Stimulated activated naive CD4-positive, alpha-beta T cell treated with Interleukin-2 at 50 U/mL for 16 hours (primary cell): ENCODE measurements at places on chromosomes 11 and 22.

DNA sequence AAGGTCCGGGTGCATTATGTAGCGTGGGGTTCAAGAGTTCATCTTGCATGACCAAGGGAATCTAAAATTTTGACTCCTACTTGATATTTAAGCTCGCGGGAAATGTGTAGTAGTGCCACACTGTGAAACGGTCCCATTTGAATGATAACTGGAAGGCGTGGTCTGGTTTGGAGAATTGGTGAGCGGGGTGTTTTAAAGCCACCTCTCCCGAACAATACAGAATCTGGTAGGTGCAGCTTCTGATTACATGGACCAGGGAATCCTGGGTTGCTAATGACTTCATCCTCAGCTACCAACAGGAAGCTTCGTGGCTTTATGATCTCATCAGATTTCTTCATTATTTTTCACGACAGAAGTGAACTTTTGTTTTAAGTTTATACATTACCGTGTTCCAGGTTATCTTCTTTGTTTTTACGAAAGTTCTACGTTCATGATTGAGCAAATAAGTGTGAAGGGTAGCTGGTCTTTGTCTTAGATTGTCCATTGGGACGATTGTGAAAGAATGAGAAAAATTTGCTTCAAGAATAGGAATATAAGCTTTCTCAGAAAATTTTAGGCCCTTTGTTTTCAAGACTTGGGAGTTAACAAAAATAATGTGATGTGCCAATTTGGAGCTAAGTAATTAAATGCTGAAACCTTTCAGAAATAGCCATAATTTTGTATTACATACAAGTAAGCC, 1.7 kb downstream of the QSER1 start:
- no peak for DNase-seq

GRCh38 chr11:126113515-126113957, 50.9 kb upstream of the CDON start:
- DNase-seq, result no peak

- no peak for DNase-seq
Observed at GRCh38 chr11:123650901-123651300, 3.5 kb downstream of the SCN3B start.

DNA sequence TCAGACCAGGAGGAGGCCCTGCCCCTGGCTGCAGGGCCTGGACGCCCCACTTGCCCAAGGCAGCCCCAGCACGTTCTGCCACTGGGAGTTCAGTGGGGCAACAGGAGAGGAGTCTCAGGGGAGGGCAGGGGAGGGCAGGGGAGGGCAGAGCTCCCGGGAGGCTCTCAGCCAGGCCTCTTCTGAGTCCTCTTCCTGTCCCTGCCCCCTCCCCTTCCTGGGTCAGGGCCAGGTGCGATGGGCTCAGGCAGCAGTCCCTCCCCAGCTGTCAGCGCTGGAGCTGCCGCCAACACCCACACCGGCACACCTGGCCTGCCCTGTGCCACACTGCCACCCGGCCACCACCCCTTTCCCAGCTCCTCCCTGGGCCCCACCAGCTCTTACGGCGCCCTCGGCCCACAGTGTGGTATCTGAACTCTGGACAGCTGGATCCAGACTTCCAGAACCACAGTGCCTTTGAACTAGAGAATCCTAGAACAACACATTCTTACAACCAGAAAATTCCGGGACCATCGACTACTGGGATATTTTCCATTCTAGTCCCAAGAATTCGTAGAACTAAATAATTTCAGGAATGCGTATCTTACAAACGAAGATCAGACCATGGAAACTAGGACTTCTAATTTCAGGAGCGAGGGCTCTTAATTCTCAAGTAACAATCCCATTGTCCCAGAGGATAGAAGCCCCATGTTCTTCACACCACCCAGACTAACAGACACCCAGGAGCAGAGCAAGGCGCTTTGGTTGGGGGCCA, 21.8 kb downstream of the RPL3 start:
- DNase-seq, result no peak

DNA sequence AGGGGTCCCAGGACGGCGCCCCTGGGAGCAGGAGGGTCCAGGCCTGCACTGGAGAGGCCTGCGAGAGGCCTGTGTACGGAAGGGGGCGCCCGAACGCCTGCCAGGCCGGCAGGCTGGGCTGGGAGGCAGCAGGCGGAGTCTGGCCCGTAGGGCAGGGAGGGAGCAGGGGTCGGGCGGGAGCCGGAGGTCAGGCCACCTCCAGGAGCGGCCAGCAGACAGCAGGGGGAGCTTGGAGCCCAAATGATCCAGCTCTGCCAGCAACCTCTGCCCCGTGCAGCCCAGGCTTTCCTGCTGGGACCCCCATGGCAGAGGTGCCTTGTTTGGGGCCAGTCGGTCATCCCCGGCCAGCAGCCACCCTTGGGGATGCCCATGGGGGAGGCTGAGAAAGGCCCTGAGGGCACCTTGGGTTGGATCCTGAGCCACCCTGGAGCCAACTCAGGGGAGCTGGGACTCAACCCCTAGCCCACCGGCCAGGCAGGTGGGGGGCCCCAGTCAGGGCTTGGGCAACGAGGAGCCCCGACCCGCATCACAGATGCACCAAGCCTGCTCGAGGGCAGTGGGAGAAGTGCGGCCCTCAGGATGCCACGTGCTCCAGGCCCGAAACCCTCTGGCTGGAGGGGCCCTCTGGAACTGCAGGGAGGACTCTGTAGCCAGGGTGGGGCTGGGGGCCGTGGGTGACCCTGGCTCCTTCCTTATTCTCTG, 9.6 kb upstream of the SYT8 start:
- DNase-seq, result no peak

DNA sequence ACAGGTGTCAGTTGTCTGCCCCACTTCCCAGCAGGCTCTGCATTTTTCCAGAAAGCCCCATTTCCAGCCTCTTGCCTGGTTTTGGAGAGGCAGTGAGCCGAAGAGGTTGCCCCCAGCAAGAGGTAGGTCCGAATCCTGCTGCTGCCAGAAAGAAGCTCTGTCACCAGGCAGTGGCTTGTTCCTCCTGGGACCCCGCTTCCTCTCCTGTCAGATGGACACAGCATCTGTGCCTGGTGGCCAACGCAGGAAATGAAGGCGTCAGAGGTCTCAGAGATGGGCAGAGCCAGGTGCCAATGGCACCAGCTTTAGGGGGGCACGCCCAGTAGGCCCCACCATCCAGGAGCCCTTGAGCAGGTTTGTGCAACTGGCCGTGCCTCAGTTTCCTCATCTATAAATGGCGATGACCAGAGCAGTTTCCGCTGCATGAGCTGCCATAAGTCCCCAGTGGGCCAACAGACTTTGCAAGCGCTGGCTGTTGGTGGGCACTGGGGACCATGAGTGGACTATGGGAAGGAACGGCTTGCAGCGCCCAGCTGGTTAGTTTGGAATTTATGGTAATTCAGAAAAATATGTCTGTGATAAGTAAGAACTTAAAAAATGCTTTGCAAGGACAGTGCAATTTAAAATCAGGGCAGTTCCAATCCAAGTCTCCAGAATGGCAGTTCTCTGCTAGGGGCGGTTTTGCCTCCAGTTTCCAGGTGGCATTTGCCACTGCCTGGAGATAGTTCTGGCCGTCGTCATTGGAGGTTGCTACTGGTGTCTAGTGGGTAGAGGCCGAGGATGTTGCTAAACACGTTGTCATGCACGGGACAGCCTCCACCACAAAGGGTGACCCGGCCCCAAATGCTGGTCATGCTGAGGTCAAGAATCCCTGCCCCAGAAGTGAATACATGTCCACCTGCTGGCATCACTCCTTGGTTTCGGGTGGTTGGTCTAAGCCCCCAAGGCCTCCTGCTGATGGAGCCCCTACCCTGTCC, 2.3 kb upstream of the OSBPL5 start:
- no peak for DNase-seq

DNA sequence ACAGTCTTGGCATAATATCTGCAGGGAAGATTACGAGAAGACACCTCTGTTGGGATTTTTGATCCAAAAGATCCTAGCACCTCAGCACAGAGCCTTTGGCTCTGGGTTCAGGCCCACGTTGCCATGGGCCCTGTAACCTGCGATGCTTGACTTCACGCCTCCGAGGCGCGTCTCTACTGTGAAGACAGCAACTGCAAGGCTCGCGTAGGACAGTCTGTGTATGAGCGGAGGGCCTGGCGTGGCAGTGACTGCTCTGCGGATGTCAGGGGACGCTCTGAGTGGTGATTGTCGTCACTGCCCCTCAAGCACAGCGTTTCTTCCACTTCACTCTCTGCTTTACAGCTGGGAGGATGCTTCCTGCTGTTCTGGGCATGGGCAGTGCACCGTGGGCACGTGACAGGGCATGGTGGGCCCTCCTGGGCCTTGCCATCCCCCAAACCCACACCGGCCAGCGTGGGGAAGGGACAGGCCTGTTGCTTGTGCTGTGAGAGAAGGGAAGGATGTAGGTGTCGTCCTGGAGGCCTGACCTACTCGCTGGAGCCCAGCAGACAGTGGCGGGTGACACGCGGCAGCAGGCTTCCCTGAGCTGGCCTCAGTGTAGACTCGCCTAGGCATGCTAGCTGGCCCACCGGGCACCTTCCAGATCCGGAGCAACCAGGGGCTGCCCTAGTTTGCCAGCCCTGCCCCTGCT, 26.5 kb downstream of the GLB1L2 start:
- DNase-seq, result no peak

- DNase-seq, result no peak
Observed at GRCh38 chr11:44978274-44978960, 27.7 kb upstream of the TP53I11 start.

DNA sequence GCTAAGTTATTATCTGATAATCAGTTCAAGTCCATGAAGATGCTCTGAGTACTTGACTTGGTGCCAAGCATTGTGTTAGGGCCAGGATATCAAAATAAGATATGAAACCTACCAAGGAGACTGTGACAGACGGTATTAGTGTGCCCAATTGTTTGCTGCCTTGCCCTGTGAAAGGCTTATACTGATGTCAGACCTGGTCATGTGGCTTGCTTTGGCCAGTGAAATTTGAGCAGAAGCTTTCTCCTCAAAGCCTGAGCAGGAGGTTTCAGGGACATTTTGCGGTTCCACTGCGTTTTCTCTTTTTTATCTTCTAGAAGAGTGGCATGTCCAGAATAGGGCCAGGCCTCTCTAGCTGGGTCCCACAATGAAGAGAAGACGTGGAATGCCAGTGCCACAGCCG, 15.8 kb upstream of the PKNOX2 start:
- no peak for DNase-seq

- DNase-seq, result no peak
Observed at GRCh38 chr11:78978831-78979230, 404.2 kb upstream of the NARS2 start.

- no peak for DNase-seq
Observed at GRCh38 chr11:31484497-31484896, 24.9 kb downstream of the IMMP1L start.

DNA sequence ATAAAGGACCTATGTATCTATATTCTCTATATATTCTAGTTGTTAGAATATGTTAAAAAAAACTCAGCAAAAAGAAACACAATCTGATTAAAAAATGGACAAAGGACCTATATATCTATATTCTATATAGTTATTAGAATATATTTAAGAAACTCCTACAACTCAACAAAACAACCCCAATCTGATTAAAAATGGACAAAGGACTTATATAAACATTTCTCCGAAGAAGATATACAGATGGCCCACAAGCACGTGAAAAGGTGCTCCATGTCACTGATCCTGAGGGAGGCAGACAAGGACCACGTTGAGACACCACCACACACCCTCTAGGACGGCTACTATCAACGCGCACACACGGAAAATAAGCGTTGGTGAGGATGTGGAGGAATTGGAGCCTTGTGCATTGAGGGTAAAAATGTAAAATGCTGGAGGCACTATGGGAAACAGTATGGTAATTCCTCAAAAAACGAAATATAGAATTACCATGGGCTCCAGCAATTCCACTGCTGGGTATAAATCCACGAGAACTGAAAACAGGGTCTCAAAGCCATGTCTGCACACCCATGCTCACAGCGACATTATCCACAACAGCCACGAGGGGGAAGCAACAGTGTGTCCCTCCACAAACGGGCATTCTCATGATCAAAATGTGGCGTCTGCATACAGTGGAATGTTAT, 22.7 kb downstream of the YPEL1 start:
- DNase-seq, result peak; percentile 46

DNA sequence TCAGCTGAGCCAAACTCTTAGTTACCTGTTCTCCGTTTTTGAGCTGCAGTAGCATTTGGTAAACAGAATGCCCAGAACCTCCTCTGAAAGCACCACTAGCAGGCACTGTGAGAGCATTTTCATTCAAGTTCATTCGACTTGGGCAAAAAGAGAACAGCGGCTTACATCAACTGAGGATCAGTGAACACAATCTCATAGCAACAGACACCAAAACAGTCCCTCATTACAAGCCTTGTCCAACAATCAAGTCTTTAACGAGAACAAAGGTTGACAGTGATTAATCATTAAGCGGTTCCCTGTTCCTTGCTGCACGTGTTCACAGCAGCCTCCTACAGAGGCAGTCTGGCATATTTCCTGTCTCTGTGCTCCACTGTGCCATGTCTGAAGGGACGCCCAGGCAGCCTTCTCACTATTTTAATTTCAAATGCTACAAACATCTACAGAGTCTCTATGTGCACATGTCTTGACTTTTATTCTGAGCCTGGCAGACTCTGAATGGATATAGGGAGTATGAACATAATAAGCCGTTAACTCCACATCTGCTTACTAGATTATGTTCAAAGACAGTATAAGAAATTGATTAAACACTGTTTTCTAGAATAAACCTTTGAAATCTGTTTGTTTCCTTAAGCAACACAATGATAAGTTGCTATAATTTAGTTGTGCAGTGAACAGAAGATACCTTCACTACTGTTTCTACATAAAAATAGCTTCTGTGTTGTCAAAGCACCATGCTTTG, 88.3 kb upstream of the MTMR2 start:
- DNase-seq, result peak; percentile 22

DNA sequence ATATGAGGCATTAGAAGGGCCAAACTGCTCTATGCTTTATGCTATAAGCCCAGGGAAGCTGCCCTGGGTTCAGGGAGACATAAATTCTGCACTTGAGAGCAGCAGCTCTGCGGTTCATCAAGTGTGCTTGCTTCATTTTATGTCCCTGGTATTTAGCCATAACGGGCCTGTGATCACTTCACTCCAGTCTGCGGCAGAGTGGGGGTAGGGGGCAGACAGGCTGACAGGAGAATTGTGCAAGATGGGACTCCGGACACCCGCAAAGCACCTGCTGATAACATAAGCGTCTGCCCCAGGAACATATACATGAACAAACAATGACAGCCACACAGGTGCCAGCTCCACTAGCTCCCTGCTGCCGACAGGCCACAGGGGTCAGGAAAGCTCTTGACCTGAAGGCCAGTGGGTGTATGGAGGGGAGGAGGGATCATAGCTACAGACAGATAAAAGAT, 56.1 kb downstream of the SMCO4 start:
- no peak for DNase-seq

DNA sequence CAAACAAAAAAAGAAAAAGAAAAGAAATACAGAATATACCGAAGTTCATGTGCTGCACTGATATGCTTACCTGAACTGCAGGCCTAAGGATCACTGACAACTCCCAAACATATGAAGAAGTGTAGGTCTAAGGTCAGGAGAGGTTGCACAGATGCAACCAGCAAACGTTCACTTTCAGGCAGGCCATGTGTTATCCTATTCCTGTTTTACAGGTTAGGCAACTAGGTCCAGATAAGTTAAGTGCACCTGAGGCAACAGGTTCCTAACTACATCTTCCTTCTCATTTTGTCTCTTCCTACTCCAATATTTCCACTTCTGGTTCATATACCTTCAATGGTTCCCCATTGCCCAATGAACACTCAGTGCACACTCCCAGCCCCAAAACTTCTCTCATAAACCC, 15.1 kb downstream of the PI4KA start:
- DNase-seq, result no peak
